A549 treated with dexamethasone at 1 μM for 4 hours (cell line): ENCODE measurements at places on chromosomes 11 and 22. TPM values are rescaled to one million over a fixed set of nuclear protein-coding genes. Genes with fewer than 3 reads are reported as not detected.

Gene CYB5R2
- total RNA-seq: 3.5 to 6.1 TPM (median 4.0 TPM) in 5 replicates

Gene TUB
- 4.6 to 7.1 TPM (median 6.8 TPM) in 5 replicates for total RNA-seq

Gene PVALB
- total RNA-seq: not detected in 5 replicates

Gene MICALL1
- 17.5 to 23.4 TPM (median 20.7 TPM) in 5 replicates for total RNA-seq

Gene VPREB3
- 0.33 to 1.2 TPM (median 0.80 TPM) in 5 replicates for total RNA-seq

Gene NAA40
- 10.0 to 16.3 TPM (median 14.2 TPM) in 5 replicates for total RNA-seq

Gene OR52E4
- not detected in 5 replicates for total RNA-seq

Gene KLHL35
- 0.87 to 1.3 TPM (median 0.98 TPM) in 5 replicates for total RNA-seq

Gene OR52H1
- not detected in 5 replicates for total RNA-seq

Gene DBX1
- total RNA-seq: not detected in 5 replicates

Gene KRTAP5-8
- total RNA-seq: 0.07 TPM in 1 of 5 replicates, not detected in the others
